ENCODE measurements at places on chromosomes 11 and 22.

DNA sequence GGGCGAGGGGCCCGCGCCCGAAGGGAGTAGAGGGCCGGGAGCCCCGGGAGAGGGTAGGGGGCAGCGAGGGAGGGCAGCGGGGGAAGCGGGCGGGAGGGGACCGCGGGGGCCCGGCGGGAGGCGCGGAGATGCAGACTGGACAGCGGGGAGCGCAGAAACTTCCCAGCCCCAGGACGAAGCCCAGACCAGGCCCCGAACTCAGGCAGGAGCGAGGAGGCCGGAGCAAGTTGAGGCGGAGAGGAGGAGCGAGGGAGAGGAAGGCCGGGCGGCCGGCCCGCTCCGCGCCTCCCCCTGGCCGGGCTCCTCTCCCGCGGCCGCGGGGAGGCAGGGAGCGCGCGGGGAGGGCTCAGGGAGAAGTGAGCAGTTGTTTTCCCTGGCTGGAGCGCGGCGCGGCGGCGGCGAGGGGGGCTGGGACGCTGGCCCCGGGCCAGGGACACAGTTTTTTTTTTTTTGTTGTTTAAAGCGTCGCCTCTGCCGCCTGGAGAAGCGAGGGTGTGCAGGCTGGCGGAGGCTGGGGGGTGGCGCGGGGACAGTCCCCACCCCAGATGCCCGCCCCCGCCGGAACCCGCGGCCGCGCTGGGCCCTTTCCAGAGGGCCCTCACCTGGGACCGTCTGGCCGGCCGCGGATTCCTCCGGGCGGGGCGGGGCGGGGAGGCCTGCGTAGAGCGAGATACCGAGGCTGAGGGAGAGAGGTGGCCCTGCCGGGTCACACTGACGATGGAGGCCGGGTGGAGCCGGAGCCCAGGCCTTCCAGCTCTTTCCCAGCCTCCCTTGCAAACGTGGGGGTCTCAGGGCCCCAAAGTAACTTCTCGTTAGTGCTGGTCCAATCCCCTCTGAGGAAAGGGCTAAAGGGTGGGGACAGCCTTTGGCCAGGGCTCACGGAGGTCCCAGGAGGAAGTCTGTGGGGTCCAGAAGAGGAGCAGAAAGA lies at the start of gene LTBP3:
Gene LTBP3 (minus strand): TSS at position 358 of the 928 bp plus-strand sequence. CDS start 400 bp downstream, outside the sequence.
- DNase-seq, result no peak

DNA sequence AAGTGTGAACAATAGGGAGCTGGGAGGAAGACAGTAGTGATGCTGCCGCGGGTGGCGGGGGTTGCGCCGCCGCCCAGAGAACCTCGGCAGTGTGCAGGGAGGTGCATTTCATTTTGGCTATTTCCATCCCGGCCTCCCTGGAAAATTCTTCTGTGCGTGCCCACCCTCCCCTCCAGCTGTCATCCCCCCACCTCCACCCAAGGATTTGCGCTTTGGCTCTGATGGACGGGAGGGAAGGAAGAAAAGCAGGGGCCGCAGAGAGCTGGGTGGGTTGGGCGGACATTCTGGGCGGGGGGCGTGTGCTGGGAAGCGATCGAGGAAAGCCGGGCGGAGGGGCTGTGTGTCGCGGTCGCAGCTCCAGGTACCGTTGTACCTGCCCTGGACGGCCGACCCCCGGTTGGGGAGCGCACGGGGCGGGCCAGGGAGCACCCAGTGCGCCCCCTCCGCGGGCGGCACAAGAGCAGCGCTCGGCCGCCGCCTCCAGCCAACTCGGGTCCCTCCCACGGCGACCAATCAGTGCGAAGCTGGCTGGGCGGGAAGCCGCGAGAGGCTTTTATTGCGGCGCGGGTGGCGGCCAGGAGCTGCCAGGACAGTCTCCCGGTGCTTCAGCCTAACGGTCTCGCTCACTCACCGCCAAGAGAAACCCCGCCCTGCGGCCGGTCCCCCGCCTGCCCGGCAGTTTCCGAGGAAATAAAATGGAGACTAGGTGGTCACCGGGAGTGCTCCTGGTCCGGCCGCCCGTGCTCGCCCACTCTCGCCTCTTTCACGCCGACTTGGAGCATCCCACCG lies 1.6 kb downstream of the NCAM1 start:
- no peak for DNase-seq

DNA sequence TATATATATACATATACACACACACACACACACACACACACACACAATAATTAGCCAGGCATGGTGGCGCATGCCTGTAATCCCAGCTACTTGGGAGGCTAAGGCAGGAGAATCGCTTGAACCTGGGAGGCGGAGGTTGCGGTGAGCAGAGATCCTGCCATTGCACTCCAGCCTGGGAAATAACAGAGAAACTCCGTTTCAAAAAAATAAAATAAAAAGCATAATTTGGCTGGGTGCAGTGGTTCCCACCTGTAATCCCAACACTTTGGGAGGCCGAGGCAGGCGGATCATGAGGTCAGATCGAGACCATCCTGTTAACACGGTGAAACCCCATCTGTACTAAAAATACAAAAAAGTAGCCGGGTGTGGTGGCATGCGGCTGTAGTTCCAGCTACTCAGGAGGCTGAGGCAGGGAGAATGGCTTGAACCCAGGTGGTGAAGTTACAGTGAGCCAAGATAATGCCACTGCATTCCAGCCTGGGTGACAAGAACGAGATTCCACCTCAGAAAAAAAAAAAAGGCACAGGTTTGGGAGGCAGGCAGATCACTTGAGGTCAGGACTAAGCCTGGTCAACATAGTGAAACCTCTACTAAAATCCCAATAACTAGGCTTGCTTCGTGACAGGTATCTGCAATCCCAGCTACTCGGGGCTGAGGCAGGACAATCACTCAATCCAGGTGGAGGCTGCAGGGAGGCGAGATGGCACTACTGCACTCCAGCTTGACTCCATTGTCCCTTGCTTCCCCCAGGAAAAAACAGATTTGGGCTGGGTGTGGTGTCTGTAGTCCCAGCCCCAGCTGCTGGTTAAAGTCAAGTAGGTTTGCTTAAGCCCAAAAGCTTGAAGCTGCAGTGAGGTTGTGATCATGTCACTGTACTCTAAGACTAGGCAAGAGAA lies 11.8 kb upstream of the WDR74 start:
- DNase-seq, result no peak

DNA sequence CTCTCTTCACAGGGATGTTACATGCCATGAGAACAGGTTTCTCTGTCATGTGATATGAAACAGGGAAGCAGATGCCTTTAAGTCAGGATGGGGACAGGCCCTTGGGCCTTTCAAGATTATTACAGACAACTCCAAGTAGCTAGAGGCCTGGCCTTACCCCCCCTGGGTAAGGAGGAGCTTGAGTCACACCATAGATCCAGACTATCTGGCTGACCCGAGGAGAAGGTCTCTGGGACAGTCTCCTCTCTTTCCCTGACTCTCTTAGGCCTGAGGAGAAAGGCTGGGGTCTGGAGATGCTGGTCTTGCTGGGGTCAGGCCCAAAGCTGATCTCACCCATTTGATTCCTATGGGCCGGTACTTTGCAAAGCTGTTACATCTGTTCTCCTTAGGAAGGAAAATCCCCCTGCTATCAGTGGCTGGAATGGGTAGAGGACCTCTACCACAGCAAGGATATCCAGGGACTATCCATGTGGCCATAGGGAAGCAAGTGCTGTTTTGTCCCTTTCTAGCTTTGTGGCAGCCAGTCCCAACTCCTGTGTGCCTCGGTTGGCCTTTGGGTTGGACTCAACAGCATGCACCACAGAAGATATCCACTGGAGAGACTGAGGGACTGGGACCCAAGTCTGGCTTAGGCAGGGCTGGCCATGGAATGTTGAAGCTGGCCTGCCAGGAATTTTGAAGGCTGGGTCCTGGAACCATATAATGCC lies 25.2 kb downstream of the RELT start:
- no peak for DNase-seq

DNA sequence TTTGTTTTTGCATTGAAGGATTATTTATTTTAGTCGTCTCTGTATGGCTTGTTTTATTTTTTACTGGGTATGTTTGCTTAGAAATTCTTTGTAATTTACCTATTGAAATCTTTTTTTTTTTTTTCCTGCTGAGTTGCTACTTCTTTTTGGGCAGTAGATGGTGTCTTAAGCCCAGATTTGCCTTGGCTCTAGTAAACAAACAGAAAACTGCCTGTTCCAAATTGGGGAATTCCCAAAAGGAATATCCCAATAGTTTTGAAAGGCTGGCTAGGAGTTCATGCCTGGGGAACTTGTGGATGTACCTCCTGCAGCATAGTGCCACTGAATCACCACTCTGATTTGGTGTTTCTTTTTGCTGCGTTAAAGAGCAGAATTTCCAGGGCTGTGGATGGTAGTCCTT lies 17.7 kb downstream of the PAMR1 start:
- no peak for DNase-seq

DNA sequence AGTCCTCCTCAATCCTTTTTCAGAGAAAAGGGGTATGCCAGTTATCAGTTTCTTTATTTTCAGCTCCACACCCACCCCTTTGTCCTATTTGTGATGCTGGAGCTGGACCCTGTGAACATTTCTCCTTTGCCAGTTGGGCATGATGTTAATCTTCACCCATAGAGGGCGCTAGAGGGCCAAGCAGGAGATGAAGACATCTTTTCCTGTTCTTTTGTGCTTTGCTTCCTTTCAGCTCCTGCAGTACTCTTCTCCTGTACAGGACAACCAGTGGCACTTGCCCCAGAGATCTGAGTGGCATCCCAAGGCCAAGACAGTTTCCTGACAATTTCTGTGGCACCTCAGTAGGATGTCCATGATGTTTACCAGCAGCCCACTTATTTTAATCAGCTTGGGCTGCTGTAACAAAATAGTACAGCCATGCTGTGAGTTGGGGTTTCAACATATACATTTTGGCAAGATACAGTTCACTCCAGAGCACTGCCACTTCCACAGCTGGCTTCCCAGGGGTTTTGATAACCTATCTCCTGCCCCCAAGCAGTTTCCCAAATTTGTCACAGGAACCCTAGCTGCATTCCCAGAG lies 4.6 kb downstream of the SAA2 start:
- peak; percentile 35 for DNase-seq

- no peak for DNase-seq
These were observed 86.6 kb downstream of the TSPAN18 start for GRCh38 chr11:44813401-44813800.

GRCh38 chr11:101435408-101435973 lies 148.3 kb downstream of the TRPC6 start:
- DNase-seq, result no peak

- no peak for DNase-seq
These were observed 170.2 kb downstream of the ST3GAL4 start for GRCh38 chr11:126525702-126526101.

DNA sequence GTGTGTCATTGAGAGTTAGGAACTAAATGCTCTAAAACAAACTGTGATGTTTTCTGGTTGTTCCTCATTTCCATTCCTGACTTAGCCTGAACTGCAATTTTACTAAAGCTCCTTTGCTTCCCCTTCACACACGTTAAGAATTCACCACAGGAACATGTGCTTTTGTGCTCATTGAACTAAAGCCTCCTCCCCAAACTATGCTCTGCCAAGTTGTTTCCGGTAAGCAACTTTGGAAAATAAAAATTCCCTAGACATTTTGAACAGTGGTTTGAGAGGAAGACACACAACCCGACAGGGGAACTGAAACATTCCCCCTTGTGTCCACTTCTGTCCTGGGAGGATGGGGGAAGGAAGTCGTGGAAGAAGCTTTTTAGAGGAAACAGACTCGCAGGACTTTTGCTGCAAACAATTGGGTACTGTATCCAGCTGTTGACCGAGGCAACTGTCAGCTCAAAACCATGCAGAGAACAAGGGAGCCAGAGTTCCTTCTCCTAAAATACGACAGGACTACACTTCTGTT lies 66.9 kb downstream of the GAB2 start:
- DNase-seq, result no peak

DNA sequence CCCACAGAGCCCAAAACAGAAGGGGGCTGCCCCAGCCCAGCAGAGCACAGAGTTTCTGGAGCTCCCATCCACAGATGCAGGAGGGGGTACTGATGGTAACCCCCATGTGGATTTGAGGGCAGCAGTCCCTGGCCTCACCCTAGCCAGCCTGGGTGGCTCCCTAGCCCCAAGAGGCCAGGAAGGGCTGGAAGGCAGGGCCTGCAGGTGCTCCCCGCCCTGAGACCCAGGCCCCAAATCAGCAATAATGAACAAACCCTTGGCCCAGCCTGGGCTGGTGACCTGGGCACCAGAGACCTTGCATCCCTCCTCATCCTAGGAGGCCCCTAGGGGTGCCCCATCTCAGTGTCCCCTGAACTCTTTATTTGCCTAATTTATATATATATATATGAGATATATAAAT lies 61.6 kb downstream of the MORC2 start:
- no peak for DNase-seq

- DNase-seq, result no peak
These were observed 5.3 kb downstream of the TNNT3 start for GRCh38 chr11:1924646-1925372.

DNA sequence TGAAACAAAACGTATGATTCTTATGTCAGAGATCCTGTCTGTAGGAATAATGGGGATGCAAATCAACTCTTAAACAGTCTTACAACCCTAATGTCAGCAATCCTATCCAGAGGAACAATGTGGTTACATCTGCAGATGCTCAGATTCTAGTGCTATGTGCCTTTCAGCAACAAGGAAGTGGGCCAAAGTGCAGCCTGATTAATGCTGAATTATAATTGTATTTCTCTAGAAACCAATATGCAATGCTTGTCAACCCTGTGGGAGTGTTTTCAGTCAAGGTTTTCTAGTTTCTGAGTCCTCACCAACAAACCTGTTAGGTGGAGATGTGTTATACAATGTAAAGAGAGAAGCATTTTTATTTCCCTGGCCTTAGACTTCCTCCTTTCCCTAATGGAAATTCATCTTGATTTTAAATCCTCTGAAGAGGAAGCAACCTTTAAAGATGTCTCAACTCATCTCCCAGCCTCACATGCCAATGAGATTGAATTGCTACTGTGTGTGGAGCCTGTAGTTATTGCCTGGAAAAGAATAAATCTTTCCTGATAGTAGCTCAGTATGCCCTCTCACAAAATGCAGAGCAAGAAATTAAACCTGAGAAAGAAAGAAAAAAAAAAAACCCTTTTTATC lies 26.2 kb upstream of the TMEM123 start:
- no peak for DNase-seq

DNA sequence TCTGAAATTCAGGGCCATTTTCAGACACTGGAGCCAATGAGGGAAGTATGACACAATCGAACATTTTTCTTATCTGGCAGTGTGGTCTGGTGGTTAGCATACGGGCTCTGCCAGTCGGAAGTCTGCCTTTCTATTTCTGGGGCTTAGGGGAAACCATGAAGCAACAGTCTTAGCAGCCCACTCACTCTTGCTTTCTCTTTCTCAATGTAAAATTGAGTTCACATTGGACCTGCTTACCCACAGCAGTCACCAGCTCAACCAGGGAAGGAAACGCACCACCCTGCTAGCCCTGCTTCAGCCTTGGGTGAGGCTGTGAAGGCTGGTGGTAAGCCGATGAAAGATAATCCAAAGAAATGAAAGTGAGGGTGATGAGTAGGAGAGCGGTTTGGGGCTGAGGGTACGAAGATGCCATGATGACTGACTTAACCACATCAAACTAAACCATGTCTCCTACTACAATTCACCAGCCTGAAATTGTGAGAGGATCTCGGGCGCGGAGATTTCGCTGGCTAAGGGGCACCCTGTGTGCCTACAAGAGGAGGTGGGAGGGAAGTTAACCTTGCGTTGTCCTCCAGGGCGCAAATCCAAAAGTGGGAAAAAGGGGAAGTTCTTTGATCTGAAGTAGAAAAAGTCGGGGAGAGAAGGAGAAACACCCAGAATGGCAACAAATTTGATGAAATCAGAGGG lies 2.0 kb upstream of the LMO2 start:
- DNase-seq, result peak; percentile 19
